ENCODE measurements at places on chromosomes 13 and 19.

GRCh38 chr19:47699360-47699917 lies 13.8 kb upstream of the EHD2 start:
- DNase-seq: peak; percentile 31

DNA sequence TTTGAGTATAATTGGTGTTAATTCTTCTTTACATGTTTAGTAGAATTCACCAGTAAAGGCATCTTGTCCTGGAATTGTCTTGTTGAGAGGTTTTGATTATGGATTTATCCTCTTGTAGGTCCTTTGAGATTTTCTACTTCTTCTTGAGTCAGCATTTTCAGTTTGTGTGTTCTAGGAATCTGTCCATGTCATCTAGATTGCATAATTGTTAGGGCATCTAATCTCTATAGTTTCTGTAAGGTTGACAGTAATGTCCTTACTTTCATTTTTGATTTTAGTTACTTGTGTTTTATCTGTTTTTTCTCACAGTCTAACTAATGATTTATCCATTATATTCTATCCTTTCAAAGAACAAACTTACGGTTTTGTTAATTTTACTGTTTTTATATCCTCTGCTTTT lies 492.0 kb downstream of the FGF9 start:
- no peak for DNase-seq

- peak; percentile 36 for DNase-seq
Measured at GRCh38 chr19:40687525-40688016, 2.9 kb downstream of the NUMBL start.

- DNase-seq: no peak
Measured at GRCh38 chr13:97429681-97430081, 4.3 kb upstream of the RAP2A start.

DNA sequence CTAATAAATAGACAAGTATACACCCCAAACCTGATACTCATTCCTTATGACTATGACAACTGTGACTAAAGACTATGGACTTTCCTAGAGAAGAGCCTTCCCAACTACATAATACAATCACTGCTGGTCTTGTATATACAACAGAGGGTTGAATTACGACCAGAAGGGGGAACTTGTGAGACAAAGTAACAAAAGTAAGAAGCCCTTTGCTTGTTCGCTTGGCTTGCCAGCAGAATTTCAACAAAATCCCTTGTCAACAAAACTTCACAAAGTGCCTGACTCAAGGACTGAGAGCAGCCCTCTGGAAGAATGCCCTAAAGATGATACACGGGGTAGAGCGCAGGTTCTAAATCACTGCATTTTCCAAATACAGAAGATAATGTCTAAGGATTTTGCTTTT lies 99.4 kb downstream of the WASF3 start:
- peak; percentile 51 for DNase-seq

- no peak for DNase-seq
Measured at GRCh38 chr13:43988302-43988701, 108.6 kb downstream of the LACC1 start.

DNA sequence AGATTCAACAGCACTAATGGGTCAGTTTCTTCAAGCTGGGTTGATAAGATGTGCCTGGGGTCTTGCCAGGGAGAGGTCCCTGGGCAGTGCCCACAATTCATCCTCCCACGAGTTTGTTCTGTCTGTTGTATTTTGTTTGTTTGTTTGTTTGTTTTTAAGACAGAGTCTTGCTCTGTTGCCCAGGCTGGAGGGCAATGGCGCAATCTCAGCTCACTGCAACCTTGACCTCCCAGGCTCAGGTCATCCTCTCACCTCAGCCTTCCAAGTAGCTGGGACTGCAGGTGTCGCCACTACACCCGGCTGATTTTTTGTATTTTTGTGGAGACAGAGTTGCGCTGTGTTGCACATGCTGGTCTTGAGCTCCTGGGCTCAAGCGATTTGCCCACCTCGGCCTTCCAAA lies 120.1 kb downstream of the NUFIP1 start:
- DNase-seq: no peak

DNA sequence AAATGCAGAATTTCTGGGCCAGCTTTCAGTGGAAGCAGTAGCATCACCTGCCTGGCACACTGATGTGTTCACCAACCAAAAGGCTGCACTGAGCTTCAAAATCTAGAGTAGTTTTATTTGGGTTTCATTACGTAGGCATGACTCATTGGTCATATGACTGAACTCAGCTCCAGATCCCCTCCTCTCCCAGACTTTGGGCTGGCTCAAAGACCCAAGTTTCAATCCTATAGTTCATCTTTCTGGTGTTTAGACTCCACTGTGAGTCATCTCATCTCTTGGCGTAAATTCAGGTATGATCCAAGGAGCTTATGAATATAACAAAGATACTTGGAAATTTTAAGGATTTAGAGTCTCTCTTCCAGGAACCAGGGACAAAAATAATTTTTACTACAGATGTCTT lies 17.7 kb downstream of the ZMYM5 start:
- peak; percentile 96 for DNase-seq

- peak; percentile 55 for DNase-seq
Measured at GRCh38 chr19:18349524-18350128, 9.2 kb downstream of the PGPEP1 start.

- no peak for DNase-seq
Measured at GRCh38 chr19:49294401-49294800, 30.6 kb downstream of the SLC6A16 start.

DNA sequence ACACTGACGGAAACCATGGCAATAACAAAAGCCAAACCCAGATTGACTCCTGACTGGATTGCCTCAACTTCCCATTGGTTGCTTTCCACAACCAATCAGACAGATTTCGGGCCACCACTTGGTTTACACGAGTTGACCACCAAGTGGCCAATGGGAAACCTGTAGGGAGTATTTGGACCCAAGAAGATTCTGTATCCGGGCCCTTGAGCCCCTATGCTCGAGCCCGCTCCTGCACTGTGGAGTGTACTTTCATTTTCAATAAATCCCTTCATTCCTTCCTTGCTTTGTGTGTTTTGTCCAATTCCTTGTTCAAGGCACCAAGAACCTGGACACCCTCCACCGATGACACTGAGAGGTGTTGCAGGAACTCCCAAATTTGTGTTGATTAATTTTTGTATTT lies 24.1 kb upstream of the URI1 start:
- DNase-seq: no peak

DNA sequence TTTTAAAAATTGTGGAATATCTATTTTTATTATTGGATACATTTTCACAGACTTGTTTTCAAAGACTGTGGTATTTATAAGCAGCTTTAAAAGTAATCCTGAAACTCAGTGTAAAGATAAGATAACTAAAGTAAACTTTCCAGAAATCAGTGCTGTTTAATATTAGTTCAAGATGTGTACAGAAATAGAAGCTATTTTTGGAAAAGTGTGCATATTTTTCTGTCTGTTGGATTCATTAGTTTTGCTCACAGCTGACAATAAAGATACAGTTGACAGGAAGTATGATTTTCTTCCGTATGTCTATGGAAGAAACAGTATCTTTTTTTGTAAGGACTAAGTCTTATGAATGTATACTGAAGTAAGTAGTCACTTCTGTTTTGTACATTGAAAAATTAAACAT lies 85.9 kb downstream of the GJA3 start:
- DNase-seq: peak; percentile 70

GRCh38 chr13:45141369-45141768 lies 21.1 kb downstream of the GTF2F2 start:
- DNase-seq: no peak

GRCh38 chr13:53783471-53783870 lies 754.9 kb downstream of the OLFM4 start:
- no peak for DNase-seq

DNA sequence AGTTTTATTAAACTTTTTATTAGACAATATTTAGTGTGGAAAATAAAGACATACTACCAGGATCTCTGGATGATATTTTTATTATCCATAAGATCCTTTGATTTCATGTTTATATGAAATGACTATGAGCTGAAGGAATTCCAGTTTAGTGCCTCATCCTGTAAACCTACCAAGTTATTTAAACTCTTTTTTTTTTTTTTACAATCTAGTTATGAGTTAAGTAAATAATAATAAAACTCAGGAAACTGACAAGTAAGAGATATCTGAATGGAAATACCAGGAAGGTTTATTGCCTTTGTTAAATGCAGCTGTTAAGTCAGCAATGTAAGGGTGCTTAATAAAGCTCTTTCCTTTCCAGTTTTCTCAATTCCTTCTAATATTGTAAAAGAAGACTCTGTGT lies 53.9 kb downstream of the RXFP2 start:
- DNase-seq: peak; percentile 38

GRCh38 chr13:58921129-58921528 lies 1242.6 kb downstream of the DIAPH3 start:
- no peak for DNase-seq

GRCh38 chr13:62418376-62418775 lies 1002.7 kb upstream of the PCDH20 start:
- no peak for DNase-seq

- no peak for DNase-seq
Measured at GRCh38 chr13:49021953-49022352, 46.2 kb downstream of the FNDC3A start.

DNA sequence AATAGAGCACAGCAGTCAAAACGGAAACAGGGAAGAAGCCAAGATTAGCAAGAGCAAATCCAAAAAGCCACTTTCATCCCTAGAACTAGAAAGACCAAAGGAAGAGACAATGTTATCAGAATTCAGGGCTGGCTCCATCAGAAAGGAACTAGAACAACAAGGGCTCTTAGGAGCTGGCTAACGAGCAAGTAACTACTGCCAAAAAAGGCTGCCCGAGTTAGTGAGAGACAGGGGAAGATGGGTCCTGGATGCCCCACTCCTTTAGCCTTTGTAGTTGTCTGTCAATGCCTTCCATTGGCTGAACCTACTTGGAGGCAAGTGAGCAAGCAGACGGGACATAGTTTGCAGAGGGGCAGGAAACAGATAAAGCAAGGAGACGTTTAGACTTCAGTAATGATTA lies 240.4 kb downstream of the KLF12 start:
- no peak for DNase-seq

GRCh38 chr13:75250526-75251178 lies 231.3 kb downstream of the TBC1D4 start:
- peak; percentile 71 for DNase-seq

GRCh38 chr13:113967729-113968462 lies 6.0 kb downstream of the C13orf46 start:
- no peak for DNase-seq

- no peak for DNase-seq
Measured at GRCh38 chr13:98576200-98576945, 534 bp downstream of the STK24 start.

DNA sequence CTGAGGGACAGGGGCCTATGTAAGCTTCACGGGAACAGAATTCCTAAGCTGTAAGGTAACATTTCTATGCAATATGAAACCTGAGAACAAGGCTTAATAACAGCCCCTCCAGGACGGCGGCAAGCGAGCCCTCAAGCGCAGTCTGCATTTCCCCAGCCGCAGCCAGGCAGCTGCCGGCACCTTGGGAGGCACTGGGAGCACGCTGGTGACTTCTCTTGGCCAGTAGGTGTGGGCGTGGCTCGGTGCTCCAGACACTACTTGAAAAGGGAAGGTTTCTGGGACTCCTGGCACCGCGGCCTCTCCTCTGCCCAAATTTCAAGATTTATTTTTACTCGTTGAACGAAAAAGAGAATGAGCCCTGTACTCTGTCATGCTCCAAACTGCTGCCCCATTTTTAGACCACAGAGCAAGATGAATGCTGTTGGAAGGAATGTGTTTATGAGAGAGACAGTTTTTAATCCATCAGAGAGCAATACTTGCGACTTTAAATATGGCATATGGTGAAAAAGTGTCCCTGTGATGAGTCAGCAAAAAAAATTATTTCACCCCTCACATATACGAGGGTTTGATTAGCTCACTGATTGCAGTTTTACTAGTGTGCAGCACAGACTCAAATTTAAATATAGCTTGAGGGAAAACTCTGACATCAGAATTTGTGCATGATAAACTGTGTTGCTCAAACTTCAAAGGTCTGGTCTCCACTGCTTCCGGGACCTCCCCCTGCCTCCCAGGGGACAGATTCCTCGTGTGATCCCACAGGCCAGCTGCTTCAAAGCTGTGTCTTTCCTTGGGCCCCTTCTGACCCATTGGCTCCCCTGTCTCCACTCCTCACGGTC lies 81.2 kb downstream of the COL4A2 start:
- DNase-seq: peak; percentile 66

DNA sequence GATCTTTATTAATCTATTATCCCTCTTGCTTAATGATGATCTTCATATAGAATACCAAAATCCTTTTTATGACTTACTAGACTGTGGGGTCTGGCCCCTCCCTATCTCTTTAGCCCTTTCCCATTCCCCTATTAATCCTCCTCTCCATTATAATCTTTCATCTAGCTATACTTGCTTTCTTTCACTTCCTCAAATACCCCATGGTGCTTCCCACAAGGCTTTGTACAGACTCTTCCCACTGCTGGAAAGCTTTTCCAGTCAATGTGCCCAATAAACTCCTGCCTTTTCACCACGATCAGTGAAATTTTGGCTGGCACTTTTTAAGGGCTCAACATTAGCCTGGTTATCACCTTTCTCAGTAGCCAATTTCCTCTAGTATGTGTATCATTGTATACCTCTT lies 3.2 kb upstream of the EBPL start:
- no peak for DNase-seq

- no peak for DNase-seq
Measured at GRCh38 chr13:95209109-95209508, 92.1 kb downstream of the ABCC4 start.

DNA sequence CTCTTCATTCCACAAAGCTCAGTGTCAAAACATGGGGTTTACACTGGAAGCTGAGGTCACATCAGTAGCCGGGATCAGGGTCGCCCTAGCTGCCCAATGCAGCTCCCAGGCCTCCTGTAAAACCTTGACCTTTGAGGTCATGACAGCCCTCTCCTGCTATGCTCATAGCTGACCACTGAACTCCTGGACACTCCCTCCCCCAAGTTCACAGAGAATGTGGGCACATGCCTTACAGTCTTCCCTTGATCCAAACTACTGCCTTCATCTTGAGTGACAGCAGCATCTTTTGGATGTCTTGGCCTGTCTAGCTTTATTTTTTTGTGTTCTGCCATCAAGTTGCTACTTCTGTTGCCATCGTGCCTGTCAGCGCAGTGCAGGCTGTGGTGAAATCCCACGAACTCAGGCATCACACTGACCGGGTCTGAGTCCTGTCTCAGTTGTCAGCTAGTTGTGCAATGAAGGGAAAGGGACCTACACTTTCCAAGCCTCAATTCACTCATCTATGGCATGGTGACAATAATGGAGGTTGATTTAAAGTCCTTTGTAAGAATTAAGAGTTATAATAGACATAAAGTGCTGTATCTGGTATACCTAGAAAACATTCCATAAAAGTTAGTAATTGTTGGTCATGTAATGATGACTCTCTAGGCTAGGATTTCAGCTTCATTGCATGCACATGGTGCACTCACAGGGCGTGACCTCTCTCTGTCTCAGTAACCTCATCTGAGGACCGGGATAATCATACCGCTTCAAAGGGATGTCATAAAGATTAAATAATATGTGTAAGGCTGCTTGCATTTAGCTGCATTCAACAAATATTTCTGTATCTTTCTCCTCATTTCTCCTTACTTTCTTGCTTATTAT lies 16.4 kb upstream of the ALOX5AP start:
- DNase-seq: peak; percentile 91

DNA sequence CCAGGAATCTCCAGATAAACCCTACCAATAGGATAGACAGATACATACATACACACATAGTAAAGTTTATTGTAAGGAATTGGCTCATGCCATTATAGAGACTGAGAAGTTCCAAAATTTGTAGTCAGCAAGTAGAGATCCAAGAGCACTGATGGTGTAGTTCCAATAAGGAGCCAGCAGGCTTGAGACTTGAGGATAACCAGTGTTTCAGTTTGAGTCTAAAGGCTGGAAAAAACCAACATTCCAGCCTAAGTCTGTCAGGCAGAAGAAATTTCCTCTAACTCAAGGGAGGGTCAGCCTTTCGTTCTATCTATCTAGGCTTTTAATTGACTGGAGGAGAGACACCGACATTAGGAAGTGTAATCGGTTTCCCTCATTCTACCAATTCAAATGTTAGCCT lies 110.2 kb upstream of the TSHZ3 start:
- no peak for DNase-seq

All from amniotic epithelial cell (primary cell).